ENCODE measurements at places on chromosomes 7 and 10. TPM values are rescaled to one million over a fixed set of nuclear protein-coding genes. Genes with fewer than 3 reads are reported as not detected.

MMD2 gene
- total RNA-seq, result not detected

CRPPA gene
- 1.4 TPM for total RNA-seq

ASIC3 gene
- 3.7 TPM for total RNA-seq

PLXNA4 gene
- total RNA-seq, result 0.70 TPM

MORN4 gene
- total RNA-seq, result 3.2 TPM

NSUN6 gene
- 21.3 TPM for total RNA-seq

PNLIPRP3 gene
- not detected for total RNA-seq

ACSL5 gene
- total RNA-seq, result 33.7 TPM

DLX5 gene
- total RNA-seq, result not detected

PRDX3 gene
- total RNA-seq, result 203 TPM

TMEM229A gene
- total RNA-seq, result not detected

CPVL gene
- total RNA-seq, result not detected

CYP2E1 gene
- 0.87 TPM for total RNA-seq

ASB13 gene
- total RNA-seq, result 8.9 TPM

NKX1-2 gene
- total RNA-seq, result not detected

SKIDA1 gene
- total RNA-seq, result 0.36 TPM

ELN gene
- total RNA-seq, result not detected

ZNF736 gene
- total RNA-seq, result 27.2 TPM

MYOF gene
- 5.4 TPM for total RNA-seq

TCERG1L gene
- not detected for total RNA-seq

CACNB2 gene
- not detected for total RNA-seq

NXPH1 gene
- total RNA-seq, result not detected

SMKR1 gene
- total RNA-seq, result 3.6 TPM

HOXA13 gene
- not detected for total RNA-seq

PNLIPRP1 gene
- total RNA-seq, result not detected

COX19 gene
- 15.5 TPM for total RNA-seq

CHST12 gene
- 2.9 TPM for total RNA-seq

CCL24 gene
- not detected for total RNA-seq

HIBADH gene
- total RNA-seq, result 20.9 TPM

TRIM50 gene
- not detected for total RNA-seq

ZPBP gene
- 0.36 TPM for total RNA-seq

UPK3B gene
- total RNA-seq, result 0.40 TPM

PSD gene
- total RNA-seq, result 10.4 TPM

NEUROG3 gene
- total RNA-seq, result 2.3 TPM

NKX6-2 gene
- total RNA-seq, result not detected
